ENCODE measurements at places on chromosomes 12 and 14.
A peak's percentile ranks its signal among the peaks of the same experiment; 100 is the strongest.

- H3K4me3 ChIP-seq = no peak overlapping the region
- H3K27ac ChIP-seq = no peak overlapping the region
- H3K4me1 ChIP-seq = no peaks in the 10 kb centered on the region
- no peaks in the 10 kb centered on the region for H3K36me3 ChIP-seq
- peaks cover 5% of the 10 kb centered on the region for H3K27me3 ChIP-seq
- DNase-seq = no peak
These were observed 149.5 kb upstream of the PELI2 start for GRCh38 chr14:55968741-55969140.

- H3K4me3 ChIP-seq = no peak overlapping the region
- H3K36me3 ChIP-seq = no peaks in the 10 kb centered on the region
- no peaks in the 10 kb centered on the region for H3K4me1 ChIP-seq
These were observed 196.7 kb downstream of the ALX1 start for GRCh38 chr12:85476756-85477155.

- no peaks in the 10 kb centered on the region for H3K36me3 ChIP-seq
- peak overlapping the region; percentile 83 for H3K4me3 ChIP-seq
- DNase-seq = no peak
- peaks cover 5% of the 10 kb centered on the region for H3K4me1 ChIP-seq
These were observed 200.3 kb upstream of the CAND1 start for GRCh38 chr12:67068761-67069450.

- no peaks in the 10 kb centered on the region for H3K36me3 ChIP-seq
- H3K4me1 ChIP-seq = no peaks in the 10 kb centered on the region
- H3K27me3 ChIP-seq = peaks cover 69% of the 10 kb centered on the region
- no peak overlapping the region for H3K27ac ChIP-seq
- no peak overlapping the region for H3K4me3 ChIP-seq
These were observed 336.2 kb downstream of the DPF3 start for GRCh38 chr14:72557671-72558070.

DNA sequence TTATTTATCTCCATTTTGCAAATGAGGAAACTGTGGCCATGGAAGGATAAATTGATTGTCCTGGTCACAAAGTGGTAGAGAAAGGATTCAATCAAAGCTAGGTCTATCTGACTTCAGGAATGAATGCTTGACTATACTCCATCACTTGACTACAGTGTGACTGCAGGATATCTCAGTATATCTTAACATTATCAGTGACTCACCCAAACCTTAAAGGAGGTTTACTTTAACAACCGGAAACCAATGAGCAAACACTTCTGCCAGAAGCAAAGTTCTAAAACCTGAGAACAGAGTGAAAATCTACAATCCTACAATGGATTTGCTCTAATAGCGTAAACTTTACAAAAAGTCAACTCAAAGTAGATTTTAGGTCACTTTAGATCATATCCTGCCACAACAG, 277.0 kb downstream of the CEP128 start:
- peaks cover 3% of the 10 kb centered on the region for H3K4me1 ChIP-seq
- no peak for DNase-seq
- no peak overlapping the region for H3K4me3 ChIP-seq
- no peak overlapping the region for H3K27ac ChIP-seq
- H3K27me3 ChIP-seq = no peaks in the 10 kb centered on the region
- no peaks in the 10 kb centered on the region for H3K36me3 ChIP-seq

- no peaks in the 10 kb centered on the region for H3K36me3 ChIP-seq
- peaks cover 24% of the 10 kb centered on the region for H3K4me1 ChIP-seq
- no peak overlapping the region for H3K4me3 ChIP-seq
- H3K27me3 ChIP-seq = peaks cover 7% of the 10 kb centered on the region
These were observed 23.1 kb upstream of the RNASE12 start for GRCh38 chr14:20614038-20614840.
